Stimulated activated naive CD4-positive, alpha-beta T cell (primary cell): ENCODE measurements at places on chromosomes 12 and 14.
A peak's percentile ranks its signal among the peaks of the same experiment; 100 is the strongest.

DNA sequence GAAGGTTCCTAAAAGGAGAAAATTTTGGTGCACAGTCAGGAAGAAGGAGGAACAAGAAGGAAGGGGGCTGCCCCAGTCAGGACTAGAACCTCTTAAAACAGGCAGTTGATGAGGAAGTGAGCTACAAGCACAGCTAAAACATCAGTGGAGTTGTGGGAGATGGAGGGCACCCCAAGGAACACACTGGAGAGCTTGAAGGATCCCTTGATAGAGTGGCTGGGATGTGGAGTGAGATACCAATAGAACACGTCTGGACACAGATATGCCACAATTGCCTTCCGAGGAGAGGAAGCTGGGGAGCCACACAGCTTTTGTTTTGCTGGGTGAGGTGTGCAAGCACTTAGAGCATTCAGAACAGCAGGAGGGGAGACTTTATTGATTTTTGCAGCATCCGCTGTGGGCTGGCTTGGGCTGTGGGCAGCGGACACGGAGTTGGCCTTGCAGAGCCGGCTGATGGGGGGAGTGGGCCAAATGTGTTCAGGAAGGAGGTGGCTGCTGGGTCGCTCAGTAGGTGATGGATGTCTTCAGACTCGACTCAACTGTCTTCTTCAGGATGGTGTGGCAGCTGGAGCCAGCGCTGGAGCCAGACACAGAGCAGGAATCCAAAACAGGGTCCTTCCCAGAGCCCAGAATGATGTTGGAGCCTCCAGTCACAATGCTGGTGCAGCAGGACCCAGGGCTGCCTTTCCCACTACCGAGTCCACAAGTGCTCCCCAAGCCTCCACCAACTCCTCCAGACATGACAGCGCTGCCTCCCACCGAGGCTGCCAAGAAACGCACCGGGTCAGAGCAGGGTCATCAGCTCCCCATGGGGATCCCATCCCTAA lies 4.7 kb upstream of the KRT79 start:
- DNase-seq = no peak

DNA sequence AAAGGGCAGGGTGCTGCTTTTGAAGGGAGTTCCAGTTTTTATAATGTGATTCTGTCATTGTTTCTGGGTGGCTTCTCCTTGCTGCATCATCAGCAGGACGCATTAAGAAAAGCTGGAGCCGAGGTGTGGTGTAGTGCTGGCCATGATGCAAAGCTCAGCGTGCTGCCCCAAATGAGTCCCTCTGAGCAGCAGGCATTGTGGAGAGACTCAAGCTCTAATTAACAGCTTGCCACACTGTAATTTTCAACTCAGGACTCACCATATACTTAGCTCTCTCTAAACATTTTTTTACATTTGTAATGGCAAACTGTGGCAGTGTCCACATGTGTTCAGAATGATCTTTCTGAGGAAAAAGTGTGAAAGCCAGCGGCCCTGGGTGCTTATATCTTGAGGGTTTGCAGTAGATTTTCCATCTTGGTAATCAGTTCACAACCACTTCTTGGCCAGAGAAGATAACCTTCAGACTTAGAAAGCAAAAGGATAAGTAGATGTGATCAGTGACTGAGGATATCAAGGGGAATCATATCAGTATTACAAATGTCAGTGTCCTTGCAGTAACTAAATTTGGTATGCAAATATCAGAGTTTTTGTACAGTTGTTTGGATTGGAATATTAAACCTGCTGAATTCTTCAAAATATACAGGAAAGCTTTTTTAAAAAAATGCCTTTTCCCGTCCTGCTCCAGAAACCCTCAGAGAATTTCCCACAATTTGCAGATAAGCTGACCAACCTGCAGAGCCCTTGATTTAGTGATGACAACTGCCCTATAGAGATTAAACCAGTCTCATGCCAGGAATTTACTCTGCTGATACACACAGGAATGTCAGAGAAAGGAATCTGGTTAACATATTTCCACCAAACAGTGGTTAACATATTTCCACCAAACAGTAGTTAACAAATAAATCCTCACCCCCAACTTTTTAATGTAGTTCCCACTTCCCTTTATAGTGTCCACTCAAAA lies 63.6 kb downstream of the DAAM1 start:
- DNase-seq = no peak

- DNase-seq = no peak
Measured at GRCh38 chr14:28142400-28143015, 624.1 kb upstream of the FOXG1 start.

DNA sequence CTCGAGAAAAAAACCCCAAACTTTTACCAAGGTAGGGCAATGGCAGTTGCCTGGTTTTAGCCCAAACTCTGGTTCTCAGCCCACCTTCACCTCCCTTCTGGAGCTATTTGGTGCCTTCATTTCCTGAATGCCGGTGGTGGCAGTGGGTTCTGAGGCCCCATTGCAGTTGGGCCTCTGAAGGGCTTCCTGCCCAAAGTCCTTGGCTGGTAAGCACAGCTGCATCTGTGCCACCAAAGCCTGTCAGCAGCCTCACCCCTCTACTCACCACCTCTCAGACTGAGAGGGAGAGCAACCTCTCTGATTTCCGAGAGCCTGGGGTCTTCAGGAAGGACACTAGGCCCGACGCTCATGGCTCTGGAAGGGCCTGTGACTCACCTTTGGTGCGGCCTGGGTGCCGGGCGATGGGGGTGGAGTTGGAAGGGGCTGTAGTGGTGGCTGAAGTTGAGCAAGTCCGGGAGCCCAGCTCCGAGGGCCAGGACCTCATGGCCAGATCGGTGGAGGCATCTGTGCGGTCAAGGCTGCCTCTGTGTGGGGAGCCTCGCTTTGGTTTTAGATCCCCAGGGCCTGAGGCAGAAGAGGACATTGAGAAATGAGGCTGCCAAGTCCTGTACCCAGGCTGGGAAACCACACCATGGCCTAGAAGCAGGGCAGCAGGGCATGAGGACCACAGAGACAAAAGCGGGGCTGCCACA lies 38.6 kb upstream of the GPR68 start:
- no peak for DNase-seq

DNA sequence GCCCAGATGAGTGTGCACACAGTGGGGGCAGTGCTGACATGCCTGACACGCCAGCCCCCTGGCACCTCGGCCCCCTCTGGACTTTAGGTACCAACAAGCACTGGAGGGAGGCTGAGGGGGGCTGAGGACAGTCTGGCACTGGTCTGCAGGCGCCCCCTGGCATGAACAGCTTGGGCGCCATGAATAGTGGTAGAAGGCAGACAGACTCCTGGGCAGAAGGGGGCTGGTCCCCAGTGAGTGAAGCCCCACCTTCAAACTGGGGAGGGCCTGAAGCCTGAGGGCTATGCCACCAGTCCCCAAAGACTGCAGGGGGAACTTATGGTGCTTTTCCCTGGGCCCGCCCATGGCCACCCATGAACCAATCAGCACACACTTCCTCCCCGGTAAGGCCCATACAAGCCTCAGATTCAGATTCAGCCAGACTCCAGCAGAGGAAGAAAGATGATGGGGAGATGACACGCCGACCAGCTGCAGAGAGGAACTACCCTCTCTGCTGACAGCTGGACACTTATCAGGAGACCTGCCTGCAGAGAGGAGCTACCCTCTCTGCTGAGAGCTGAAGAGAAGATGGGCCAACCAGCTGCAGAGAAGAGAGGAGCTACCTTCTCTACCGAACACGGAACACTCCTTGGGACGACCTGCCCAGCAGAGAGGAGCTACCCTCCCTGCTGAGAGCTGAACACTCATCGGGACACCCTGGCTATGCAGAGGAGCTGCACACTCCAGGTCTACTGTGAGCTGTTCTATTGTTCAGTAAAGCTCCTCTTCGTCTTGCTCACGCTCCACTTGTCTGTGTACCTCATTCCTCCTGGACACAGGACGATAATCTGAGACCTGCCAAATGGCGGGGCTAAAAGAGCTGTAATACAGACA lies 324.5 kb downstream of the PCNX1 start:
- DNase-seq = no peak

GRCh38 chr12:66903782-66904396 lies 225.0 kb upstream of the GRIP1 start:
- DNase-seq = peak; percentile 15

DNA sequence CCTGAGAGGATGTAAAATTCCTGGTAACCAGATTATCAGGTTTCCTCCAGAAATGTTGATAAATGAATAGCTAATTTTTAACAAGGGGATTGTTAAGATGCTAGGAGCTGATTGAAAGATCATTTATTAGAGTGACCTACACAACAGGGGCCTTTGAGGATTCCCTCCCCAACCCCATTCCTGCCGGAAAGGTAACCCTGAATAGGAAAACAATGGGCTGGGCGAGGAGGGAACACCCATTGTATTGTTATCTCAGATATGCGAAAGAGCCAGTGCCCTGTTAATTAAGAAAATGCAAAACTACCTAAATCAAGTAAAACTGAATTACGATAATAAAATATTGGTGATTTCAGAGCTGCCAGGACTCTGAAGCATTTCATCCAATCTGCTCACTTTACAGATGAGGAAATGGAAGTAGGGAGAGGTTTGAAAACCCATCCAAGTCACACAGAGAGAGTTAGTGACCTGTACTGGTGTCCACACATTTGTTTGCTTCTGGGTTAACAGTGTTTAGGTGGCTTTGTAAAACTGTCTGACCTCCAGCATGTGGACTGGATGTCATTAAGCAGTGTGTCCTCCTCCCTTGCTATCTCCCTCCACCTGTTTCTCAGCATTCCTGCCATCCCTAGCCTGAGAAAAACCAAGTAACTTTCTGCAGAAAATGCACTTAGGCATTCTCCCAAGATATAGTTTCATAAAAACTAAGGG lies 214.8 kb downstream of the TTC6 start:
- DNase-seq = no peak

- DNase-seq = no peak
Measured at GRCh38 chr12:110431957-110432587, 18.1 kb downstream of the ARPC3 start.

- no peak for DNase-seq
Measured at GRCh38 chr14:52917735-52918134, 33.1 kb downstream of the FERMT2 start.

DNA sequence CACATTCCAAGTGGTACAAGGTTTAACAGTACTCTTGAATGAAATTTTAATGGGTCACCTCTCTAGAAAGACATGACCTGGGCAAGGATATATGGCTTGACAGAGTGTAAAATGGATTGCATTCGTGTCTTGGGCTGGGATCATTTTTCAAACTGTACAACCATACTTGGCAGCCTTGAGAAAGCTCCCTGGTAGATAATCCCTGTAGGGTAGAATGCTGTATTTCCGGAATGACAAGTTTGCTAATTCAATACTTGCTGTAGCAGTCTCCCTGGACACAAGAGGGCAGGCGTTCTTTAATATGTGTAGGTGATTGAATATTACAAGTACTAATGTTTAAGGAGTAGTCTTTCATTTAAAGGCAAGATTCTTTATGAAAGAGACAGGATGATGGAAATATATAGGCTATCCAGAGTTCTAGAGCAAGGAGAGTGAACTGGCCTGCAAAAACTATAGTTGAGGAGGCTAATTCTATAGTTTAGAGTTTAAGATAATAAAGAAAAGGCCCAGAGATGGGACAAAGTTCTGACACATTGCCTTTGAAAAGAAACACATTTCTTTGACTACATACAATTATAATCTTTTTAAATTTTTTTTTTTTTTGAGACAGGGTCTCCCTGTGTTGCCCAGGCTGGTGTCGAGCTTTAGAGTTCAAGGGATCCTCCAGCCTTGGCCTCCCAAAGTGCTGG lies 53.4 kb downstream of the PLBD1 start:
- DNase-seq = no peak

GRCh38 chr12:107349008-107349747 lies 255.8 kb upstream of the CRY1 start:
- no peak for DNase-seq

- DNase-seq = no peak
Measured at GRCh38 chr14:101542391-101542790, 18.9 kb upstream of the DIO3 start.

- DNase-seq = no peak
Measured at GRCh38 chr12:107788281-107788680, 13.8 kb downstream of the ASCL4 start.

GRCh38 chr12:109539508-109539907 lies 33.8 kb downstream of the MMAB start:
- DNase-seq = no peak

GRCh38 chr14:34920339-34920738 lies 45.2 kb upstream of the BAZ1A start:
- no peak for DNase-seq

DNA sequence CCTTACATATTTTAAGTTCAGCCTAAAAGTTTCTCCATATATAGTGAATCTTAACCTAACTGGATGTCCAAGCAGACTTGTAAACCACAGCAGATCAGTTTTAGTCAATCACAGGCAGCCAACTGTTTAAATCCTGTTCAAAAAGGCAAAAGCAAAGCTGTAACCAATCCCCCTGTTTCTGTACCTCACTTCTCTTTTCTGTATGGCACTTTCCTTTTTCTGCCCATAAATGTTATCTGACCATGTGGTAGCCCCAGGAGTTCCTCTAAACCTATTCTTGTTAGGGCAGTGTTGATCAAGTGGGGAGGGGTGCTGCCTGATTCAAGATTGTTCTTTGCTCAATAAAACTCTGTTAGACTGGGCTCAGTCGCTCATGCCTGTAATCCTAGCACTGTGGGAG lies 8.5 kb upstream of the DACT1 start:
- no peak for DNase-seq

DNA sequence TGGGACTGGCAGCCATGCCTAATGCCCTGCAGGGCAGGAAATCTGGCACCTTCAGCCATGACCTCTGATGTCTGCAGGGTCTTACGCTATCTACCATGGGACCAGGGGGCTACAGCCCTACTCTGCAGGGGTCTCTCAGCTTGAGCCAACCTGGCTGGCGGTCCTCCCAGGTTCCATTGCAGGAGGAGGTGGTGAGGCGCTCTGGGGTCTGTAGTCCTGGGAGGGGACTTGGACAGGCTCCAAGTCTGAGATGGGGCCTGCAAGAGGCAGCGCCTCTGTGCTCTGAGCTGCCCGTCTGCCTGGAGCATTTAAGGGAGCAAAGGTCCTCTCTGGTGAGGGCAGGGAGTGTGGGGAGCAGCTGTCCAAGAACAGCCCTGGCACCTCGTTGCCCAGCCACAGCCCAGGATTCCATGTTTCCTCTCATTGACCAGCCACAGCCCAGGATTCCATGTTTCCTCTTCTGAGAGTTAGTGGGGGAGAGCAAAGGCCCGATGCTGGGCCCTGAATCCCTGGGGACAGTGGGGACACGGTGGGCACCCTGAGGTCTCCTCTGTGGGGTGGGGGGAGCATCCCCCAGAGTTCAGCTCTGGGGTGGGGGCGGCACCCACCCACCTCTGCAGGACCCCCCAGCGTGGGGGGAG lies 655 bp downstream of the PLD4 start:
- no peak for DNase-seq
